ENCODE measurements at places on chromosomes 2 and 18.

DNA sequence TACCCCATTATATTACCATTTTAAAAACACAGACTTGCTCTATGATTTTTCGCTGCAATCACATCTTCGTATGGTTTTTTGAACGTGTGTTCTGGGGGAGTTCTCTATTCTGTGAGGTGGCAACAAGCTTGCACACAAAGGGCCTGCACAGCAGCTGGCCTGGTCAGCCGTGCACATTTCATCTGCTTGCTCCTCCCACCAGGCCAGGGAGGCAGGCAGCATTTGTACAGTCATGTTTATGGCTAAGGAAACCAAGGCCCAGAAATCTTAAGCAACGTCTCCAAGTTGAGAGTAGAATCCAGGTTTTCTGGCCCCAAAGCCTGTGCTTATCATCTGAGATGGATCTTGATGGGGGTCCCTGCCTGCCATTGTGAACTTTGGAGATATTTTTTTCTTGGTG is 106.4 kb upstream of the SMIM21 start:
- no peak for DNase-seq

- no peak for DNase-seq
These were observed 2.0 kb downstream of the OTOS start for GRCh38 chr2:240138254-240138984.

DNA sequence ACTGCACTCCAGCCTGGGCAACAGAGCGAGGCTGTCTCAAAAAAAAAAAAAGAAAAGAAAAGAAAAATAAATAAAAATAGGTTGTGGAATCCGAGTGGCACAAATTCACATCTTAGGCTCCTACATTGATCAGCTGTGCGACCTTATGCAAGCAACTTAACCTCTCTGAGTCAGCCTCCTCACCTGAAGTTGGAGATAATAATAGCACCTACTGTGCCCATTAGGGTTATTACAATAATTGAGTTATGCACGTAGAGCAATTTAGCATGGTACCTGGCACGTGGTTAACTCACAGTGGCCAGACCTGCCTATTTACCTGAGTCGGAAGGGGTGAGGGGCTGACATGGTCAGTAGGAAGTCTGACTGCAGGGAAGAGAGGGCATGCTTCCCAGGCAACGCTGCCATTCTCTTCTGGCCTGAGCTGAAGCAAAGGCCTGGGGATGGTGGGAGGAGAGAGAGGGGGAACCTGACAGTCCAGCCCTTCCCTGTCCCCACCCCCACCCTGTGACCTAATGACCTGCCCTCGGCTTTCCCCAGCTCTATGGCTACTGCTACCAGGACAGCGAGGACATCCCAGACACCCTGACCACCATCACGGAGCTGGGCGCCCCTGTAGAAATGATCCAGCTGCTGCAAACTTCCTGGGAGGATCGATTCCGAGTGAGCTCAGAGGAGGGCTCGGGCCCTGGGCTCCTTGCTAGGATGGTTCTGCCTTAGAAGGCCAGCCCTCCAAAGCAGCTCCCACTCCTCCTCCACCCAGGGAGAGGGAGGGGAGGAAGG is 5.1 kb downstream of the PKDCC start:
- no peak for DNase-seq

DNA sequence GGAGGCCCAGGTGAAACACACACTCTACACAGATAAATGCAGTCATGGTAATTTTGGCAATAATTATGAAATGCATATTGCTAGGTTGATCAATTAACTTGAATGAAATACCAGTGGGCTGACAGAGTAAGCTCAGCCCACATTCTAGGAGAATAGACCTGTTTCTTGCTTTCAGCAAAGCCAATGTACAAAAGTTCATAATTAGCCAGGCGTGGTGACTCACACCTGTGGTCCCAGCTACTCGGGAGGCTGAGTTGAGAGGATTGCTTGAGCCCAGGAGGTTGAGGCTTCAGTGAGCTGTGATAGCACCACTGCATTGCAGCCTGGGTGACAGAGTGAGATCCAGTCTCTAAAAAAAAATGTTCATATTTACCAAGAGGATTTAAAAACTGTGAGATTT is 15.7 kb upstream of the MBP start:
- DNase-seq = no peak

DNA sequence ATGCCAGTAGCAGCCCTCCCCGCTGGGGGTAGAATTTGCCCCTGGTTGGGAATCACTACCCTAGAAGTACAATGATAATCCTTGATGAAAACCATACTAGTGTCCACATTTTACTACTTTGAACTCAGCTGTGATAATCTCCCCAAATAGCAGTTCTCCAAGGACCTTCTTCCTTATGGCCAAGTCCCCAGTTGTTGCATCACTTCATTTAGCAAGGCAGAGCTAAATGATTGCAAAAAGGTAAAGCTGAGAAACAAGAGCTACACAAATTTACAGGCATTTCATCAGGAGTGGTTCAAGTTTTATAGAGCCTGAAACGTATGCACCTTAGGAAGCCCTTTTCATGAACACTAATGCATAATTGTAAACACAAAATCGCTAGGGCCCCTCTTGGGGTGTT is 44.9 kb upstream of the REL start:
- DNase-seq = no peak

DNA sequence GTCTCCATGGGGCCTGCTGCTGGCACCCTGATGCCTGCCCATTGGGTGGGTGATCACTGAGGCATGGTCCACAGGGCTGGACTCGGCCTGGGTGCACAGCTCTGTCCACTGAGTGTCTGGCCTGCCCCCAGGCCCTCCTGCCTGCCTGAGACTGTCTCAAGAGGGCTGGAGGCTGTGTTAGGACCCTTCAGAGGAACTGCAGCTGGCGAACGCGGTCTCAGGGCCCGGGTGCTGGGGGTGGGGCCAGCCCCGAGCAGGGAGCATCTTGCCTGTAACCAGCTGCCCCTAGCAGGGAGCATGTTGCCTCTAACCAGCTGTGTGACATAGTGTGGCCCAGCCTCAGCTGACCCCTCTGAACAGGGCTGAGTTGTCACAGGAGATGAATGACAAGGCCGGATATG is 50.0 kb downstream of the TWIST2 start:
- no peak for DNase-seq

All from amniotic stem cell (primary cell).